Smooth muscle cell of the brain vasculature (primary cell): ENCODE measurements at places on chromosomes 7 and 10.

- DNase-seq = no peak
Observed at GRCh38 chr10:133170092-133170491, 10.1 kb downstream of the KNDC1 start.

- no peak for DNase-seq
Observed at GRCh38 chr10:129446183-129446581, 20.9 kb upstream of the MGMT start.

DNA sequence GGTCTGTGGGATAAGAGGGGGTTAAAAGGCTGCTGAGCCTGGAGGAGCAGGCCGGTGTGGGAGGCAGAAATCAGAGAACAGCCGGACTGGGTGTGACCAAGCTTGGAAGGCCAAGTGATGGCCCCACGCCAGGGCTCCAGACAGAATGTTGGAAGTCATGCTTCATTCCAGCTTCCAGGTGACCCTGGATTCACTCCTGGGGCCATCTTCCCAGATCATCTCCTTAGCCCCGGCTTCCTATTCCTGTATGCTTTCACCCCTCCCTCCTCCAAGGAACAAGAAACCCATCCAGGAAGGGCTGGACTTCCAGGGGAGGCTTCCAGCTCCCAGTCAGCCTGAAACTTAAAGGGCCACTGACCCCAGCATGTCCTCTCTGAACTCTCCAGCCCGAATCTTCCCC is 1.0 kb downstream of the INMT start:
- DNase-seq = no peak

GRCh38 chr7:100400656-100401055 is 27.4 kb downstream of the PILRA start:
- no peak for DNase-seq

- DNase-seq = no peak
Observed at GRCh38 chr10:110641256-110641655, 2.9 kb upstream of the RBM20 start.

DNA sequence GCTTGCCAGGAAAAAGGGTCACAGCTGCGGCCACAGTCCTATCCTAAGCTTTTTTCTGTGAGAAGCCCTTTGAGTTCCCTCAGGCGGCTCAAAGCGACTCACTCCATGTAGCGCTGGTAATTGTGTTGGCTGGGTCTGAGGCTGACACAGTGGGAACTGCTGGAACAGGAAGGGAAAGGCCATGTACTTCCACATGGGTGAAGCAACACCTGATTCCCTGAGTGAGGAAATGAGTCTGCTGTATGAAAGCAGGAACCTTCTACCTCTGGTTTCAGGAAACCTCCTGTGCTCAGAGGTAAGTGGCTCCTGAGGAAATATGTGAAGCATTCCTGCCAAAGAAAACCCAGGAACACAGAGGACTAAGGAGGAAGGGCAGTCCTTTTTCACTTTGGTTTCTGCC is 734.6 kb upstream of the SORCS1 start:
- DNase-seq = no peak

DNA sequence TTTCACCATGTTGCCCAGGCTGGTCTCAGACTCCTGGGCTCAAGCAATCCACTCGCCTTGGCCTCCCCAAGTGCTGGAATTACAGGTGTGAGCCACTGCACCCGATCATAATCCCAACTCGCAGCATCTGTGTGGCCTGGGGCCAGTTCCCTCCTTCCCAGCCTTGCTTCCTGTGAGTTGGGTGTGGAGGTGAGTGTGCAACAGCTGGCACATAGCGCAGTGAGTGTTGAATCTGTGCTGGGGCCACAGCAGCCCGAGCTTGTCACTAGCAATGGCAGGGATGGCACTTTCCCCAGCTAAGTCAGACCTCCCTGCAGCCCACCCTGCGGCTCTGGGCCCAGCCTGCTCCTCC is 12.2 kb downstream of the TMEM184A start:
- DNase-seq = no peak

GRCh38 chr7:18976715-18977471 is 140.5 kb downstream of the TWIST1 start:
- DNase-seq = no peak

- no peak for DNase-seq
Observed at GRCh38 chr7:38448584-38449234, 175.3 kb upstream of the TARP start.

DNA sequence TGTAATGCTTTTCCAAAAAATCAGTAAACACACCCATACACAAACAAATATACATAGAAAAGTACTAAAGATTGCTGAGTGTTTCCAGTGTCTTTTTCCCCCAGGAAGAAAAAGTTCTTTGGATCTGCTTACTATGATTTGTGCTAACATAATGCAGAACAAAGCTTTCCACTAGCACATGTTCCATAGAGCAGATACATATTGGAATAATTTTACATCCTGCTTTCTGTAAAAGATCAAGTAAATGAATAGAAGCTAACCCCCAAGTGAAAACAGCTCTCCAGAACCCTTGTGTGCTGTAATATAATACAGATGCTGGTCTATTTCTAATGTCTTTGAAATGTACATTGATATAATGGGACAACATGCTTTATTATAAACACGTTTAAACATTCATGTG is 125.5 kb downstream of the PON1 start:
- DNase-seq = no peak

DNA sequence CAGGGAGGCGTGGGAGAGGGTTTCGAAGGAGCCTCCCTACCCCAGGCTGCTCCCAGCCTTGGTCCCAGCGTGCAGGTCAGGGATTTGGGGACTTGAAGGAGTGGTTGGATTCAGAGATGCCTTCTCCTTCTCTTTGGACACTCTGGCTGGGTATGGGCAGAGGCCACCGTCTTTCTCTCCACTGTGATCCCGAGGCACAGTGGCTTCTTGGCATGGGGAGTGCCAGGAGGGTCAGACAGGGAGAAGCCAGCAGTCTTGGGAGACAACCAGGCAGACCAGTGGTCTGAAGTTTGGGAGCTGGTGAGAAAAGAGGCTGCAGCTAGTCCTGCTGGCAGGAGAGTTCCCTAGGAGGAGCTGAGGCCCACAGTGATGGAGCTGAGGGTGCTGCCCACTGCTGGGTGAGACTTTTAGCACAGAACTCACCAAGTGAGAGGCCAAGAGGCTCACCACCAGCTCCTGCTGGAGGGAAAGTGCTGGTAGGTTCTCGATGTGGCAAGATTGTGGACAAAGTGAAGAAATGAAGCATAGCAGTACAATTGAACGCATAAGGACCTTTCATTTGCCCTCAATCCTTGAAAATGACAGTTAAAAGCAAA is 35.2 kb upstream of the WDFY4 start:
- DNase-seq = no peak

DNA sequence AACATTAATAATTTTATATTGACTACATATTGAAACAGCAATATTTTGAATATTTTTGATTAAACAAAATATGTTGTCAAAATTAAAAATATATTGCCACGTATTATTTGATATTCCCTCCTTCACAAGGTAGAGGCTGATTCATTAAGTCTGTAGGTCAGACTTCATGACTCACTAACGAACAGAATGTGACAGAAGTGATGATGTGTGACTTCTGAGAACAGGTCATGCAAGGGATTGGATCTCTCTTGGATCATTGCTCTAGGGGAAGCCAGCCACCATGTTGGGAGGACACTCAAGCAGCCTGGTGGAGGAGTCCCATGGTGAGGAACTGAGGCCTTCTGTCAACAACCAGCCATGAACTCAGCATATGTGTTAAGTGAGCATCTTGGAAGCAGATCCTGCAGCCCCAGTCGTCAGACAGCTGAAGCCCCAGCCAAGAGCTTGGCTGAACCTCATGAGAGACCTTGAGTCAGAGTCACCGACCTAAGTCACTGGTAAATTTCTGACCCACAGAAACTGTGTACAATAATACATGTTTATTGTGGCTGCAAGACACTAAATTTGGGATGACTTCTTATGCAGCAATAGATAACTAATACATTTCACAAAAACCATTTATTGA is 66.6 kb downstream of the HTR5A start:
- no peak for DNase-seq

- DNase-seq = no peak
Observed at GRCh38 chr7:157399086-157399687, 62.4 kb downstream of the DNAJB6 start.

- peak; percentile 43 for DNase-seq
Observed at GRCh38 chr7:47266131-47266706, 315.7 kb downstream of the TNS3 start.

- no peak for DNase-seq
Observed at GRCh38 chr7:73735528-73735905, 3.1 kb downstream of the ABHD11 start.

- DNase-seq = no peak
Observed at GRCh38 chr10:98951269-98952000, 284.2 kb downstream of the HPSE2 start.

DNA sequence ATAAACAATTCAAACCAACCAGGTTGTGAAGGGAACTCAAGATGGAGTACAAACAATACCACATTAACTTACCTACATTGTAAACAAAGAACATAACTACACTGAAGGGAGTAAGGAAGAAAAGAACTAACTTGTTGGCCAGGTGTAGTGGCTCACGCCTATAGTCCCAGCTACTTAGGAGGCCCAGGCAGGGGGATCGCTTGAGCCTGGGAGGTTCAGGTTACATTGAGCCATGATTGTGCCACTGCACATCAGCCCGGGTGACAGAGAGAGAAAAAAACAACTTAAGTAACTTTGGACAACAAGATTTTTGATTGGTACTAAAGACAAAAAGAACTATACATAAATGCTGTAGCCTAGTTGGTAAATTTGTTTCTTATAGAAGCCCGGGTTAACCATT is 68.8 kb downstream of the TRIL start:
- DNase-seq = no peak
